ENCODE measurements at places on chromosomes 2 and 18.

DNA sequence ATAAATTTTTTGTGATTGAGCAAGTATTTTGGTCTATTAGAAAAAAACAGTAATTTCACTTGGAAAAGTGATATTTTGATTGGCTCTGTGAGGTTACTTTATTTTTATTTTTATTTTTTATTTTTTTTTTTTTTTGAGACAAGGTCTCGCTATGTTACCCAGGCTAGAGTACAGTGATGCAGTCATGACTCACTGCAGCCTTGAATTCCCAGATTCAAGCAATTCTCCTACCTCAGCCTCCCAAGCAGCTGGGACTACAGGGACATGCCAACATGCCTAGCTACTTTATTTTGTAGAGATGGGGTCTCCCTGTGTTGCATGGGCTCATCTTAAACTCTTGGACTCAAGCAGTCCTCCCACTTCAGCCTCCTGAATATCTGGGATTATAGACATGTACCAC lies 60.9 kb upstream of the MGAT5 start:
- no peak for DNase-seq

GRCh38 chr2:8997631-8998030 lies 5.9 kb downstream of the MBOAT2 start:
- no peak for DNase-seq

GRCh38 chr2:171287611-171288010 lies 126.9 kb upstream of the TLK1 start:
- no peak for DNase-seq

DNA sequence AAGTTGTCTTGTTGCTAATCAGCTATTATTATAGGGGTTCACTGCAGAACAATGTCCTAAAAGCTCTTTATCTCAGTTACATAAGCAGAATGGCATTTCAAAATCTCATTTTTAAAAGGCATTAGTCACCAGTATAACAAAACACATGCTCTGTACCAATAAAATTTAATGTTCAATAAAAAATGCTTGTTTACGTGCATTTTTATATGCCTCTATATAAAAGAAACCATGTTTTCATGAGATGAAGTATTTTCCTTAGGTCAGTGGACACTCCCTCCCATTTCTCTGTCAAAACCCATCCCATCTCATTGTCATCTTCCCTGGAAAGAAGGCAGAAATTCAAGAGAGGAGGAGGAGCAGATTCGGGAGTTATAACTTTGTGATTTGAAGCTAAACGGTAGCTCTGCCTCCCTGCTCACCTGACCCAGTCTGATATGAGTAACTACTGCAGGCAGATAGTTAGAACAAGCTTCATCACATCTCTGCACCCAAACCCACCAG lies 231.9 kb upstream of the SIX2 start:
- no peak for DNase-seq

- DNase-seq: no peak
These were observed 11.3 kb downstream of the BOK start for GRCh38 chr2:241569831-241570281.

DNA sequence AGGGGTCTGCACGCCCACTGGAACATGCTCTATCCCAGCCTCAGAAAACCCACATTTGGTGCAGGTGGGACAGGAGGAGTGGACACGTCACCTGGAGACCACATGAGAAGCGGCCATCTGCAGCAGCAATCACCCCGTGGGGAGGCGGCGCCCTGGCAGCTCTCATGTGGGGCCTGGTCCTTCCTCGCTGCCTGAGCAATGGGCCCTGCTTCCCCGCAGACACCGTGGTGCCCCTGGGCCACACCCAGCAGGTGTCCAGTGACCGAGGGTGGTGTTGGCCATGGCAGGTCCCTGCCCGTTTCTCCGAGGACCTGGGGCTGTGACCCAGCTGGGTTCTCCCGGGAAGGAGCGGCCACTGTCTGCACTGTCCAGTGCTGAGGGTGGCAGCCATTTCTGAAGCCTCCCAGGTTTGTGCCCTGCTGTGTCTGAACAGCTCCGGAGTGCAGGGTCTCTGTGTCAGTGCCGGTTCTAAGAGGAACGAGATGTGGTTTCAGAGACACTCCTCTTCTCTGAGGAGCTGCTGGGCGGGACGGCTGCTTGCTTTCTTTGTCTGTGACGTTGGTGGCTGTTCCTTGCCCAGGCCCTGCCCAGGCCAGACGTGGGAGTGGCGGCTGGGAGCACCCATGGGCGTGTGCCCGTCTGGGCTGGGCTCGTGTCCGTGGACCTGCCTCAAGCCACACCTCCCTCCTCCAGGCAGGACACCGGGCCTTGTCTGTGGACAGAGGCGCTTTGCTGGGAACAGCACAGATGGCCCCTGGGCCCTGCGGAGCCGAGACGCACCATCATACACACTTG lies 44.8 kb downstream of the NFATC1 start:
- no peak for DNase-seq

- no peak for DNase-seq
These were observed 468.1 kb upstream of the MYT1L start for GRCh38 chr2:2799151-2799697.

GRCh38 chr18:7872569-7872968 lies 305.5 kb downstream of the PTPRM start:
- DNase-seq: no peak

- no peak for DNase-seq
These were observed 116.7 kb upstream of the NPAS2 start for GRCh38 chr2:100703213-100703612.

GRCh38 chr18:32867936-32868335 lies 95.1 kb upstream of the KLHL14 start:
- no peak for DNase-seq

DNA sequence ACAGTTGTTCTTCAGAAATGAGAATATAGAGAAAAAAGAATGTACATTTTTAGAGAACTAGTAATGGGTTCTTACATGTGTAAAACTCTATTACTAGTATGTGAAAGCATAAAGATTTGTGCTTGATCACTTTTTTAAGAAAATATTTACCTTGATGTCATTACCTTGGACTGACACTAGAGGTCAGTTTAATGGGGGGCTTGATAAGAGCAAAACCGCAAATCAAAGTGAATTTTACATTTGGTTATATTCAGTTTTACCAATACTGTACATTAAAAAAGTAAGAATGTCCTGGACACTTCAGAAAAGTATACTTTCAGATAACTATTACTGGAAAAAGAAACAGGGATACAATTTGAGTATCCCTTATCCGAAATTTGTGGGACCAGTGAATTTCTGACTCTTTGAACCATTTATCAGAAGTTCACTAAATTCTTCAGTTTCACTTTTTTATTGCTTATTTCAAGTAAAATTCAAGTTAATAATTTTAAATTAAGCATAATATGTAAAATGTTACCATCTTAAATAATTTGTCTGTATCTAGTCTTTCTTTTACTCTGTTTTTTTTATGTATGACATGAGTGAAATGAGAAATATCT lies 1149.5 kb downstream of the DSC3 start:
- DNase-seq: no peak

DNA sequence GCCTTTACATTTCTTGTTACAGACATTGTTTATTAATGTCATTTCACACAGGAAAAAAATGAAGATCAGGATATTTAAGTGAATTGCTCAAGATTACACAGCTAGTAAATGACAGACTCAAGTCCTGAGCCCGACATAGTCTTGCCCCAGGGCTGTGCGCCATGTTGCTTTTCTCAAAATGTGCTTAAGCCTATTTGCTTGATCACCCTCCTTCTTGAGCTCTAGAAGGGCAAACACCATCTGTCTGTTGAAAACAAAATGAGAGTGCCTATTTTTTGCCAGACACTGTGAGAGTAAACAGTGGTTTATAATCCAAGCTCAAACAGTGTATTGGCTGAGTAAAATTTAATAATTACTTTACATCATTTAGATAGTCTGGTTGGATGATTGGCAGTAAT lies 34.8 kb upstream of the HNMT start:
- DNase-seq: no peak

- no peak for DNase-seq
These were observed 1354.9 kb upstream of the TMEFF2 start for GRCh38 chr2:193549661-193550060.

- no peak for DNase-seq
These were observed 72.7 kb upstream of the STON1 start for GRCh38 chr2:48457227-48457626.

GRCh38 chr2:140695155-140695554 lies 1435.7 kb downstream of the LRP1B start:
- DNase-seq: no peak

DNA sequence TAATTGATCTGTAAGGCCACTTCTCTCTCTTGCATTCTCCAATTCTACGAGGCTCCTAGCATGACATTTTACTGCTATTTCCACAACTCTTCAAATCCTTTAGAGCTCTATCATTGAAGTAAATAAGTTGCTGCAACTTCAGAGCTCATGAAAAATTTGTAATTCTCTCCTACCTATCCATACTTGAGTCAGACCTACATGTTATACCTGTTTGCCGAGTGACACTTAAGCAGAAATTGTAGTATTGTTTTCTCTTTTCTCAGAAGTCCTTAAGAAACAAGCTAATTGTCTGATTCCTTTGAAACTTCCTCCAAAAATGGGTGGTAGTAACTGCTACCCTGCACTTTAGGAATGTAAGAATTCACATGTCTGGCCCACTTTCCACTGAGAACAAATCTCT lies 26.1 kb downstream of the GALM start:
- no peak for DNase-seq

DNA sequence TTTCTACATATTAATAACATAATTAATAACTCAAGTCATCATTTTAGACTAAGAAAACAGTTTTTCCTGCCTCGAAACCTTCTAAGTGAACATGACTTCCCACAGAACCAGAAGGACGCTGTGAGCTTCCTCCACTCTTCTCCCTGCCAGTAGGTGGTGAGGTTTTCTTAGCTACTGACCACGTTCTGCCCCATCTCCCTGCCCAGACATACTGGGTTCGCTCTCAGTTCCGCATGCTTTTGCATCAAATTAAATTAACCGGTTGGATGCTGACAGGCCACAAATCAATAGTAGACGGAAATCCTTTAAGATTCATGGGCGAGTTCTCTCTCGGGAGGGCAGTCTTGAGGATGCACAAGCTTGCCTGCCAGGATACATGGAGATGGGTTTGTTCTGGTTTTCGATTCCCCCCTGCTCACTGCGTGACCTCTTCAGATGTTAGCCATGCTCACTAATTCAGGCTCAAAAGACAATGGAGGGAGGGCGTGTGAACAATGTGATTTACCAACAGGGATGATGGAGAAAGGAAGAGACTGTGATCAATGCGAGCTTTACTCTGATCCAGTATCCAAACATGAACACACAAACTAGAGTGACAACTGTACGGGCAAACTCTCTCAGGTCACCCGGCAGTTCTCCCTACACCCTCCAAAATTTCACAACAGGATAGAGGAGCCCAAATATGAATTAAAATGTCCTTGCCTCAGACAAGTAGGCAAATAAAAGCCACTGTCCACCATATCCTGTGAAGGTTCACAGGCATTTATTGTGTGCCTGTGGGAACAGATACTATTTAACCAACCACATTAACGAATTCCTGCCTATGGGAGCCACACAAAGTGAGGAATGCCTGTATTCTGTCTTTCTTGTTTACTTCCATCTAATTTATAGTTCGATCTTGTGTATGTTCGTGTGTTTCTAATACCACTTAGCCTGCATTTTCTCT lies 375.7 kb downstream of the EIPR1 start:
- no peak for DNase-seq

GRCh38 chr2:237290261-237290660 lies 123.7 kb downstream of the COL6A3 start:
- no peak for DNase-seq

DNA sequence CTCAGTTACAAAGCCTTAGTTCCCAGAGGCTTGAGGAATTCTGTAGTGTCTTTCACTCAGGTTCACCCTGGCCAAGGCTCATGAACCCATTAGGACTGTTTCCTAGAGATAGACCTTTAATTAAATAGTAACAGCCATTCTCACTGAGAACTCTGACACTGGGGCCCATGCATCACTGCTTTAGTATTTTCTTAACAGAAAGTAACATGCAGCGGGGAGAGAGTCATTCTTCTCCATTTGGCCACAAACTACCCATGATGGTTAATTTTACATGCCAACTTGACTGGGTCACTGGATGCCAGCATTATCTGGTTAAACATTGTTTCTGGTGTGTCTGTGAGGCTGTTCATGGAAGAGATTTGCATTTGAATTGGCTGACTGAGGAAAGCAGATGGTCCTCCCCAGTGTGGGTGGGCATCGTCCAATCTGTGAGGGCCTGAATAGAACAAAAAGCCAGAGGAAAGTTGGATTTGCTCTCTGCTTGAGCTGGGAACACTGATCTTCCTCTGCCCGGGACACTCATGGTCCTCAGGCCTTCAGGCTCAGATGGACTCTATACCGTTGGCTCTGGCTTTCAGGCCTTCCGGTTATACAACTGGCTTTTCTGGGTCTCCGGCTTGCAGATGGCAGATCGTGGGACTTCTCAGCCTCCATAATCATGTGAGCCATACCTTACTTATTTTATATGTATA lies 5.6 kb upstream of the CPLX4 start:
- no peak for DNase-seq

GRCh38 chr18:6039055-6039454 lies 143.7 kb upstream of the TMEM200C start:
- DNase-seq: no peak

- no peak for DNase-seq
These were observed 1.4 kb downstream of the RAB11FIP5 start for GRCh38 chr2:73111073-73112025.

DNA sequence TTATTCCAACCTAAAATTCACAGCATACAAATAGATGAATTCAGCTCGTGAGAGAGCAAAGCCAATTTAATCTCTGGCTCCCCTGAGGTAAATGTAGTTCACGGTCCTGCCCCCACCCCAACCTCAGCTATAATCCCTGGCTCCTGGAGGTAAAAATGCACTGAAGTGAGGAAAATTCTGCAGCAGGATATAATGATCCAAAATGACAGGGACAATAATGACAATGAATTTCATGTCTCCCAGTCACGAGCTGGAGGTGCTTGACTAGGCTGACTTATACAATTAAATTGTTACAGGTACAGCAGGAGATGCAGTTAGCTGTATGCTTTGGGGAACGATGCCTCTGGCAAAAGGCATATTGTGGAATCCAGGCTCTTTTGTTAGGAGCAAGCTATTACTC lies 82.0 kb downstream of the GPD2 start:
- no peak for DNase-seq

Data from effector CD4-positive, alpha-beta T cell (primary cell).